ENCODE measurements at places on chromosomes 5 and 9. TPM values are rescaled to one million over a fixed set of nuclear protein-coding genes. Genes with fewer than 3 reads are reported as not detected.

Gene CRB2
- total RNA-seq: 0.15 TPM

Gene ZNF608
- 0.99 TPM for total RNA-seq

Gene CNOT8
- total RNA-seq: 32.8 TPM

Gene MED27
- total RNA-seq: 33.1 TPM

Gene UGT3A2
- not detected for total RNA-seq

Gene ADAM19
- 13.8 TPM for total RNA-seq

Gene SLC36A2
- total RNA-seq: not detected

Gene IFNA13
- total RNA-seq: not detected

Gene SLC6A19
- 0.32 TPM for total RNA-seq

Gene FAM81B
- not detected for total RNA-seq

Gene VDAC1
- total RNA-seq: 407 TPM

Gene SPINK7
- total RNA-seq: not detected

Gene WDR5
- total RNA-seq: 66.5 TPM

Gene HMCN2
- total RNA-seq: 0.02 TPM

Gene RNF180
- 0.42 TPM for total RNA-seq

Gene PAX5
- total RNA-seq: 0.05 TPM

Gene RNF224
- total RNA-seq: 0.25 TPM

Gene CARTPT
- not detected for total RNA-seq

Gene ST8SIA4
- total RNA-seq: 0.45 TPM

Gene ARL14EPL
- 0.10 TPM for total RNA-seq

Gene FTMT
- total RNA-seq: not detected
